Activated CD8-positive, alpha-beta memory T cell treated with anti-CD3 and anti-CD28 coated beads, Interleukin-2, amount 10 ng/mL, durations not matched to agents 7 days and 5 days (primary cell): ENCODE measurements at places on chromosomes 4 and X. TPM values are rescaled to one million over a fixed set of nuclear protein-coding genes. Genes with fewer than 3 reads are reported as not detected.

The CDX4 gene
- not detected for total RNA-seq

The NXF3 gene
- total RNA-seq: not detected

GRCh38 chrX:68710870-68711576, 63.6 kb downstream of the STARD8 start:
- no peak overlapping the region for H3K27ac ChIP-seq
- no peaks in the 10 kb centered on the region for H3K36me3 ChIP-seq
- no peaks in the 10 kb centered on the region for H3K27me3 ChIP-seq
- no peak overlapping the region for H3K4me3 ChIP-seq

- DNase-seq: no peak
- H3K27me3 ChIP-seq: no peaks in the 10 kb centered on the region
- no peak overlapping the region for H3K27ac ChIP-seq
- no peaks in the 10 kb centered on the region for H3K36me3 ChIP-seq
- peaks cover 5% of the 10 kb centered on the region for H3K4me1 ChIP-seq
These were observed 473 bp upstream of the USP51 start for GRCh38 chrX:55490121-55490520.

- H3K36me3 ChIP-seq: no peaks in the 10 kb centered on the region
- H3K4me3 ChIP-seq: no peak overlapping the region
- H3K27me3 ChIP-seq: no peaks in the 10 kb centered on the region
- no peaks in the 10 kb centered on the region for H3K4me1 ChIP-seq
- H3K27ac ChIP-seq: no peak overlapping the region
- no peak for DNase-seq
These were observed 138.1 kb downstream of the MID1 start for GRCh38 chrX:10482261-10482660.
